ENCODE measurements at places on chromosomes 1 and 21.

DNA sequence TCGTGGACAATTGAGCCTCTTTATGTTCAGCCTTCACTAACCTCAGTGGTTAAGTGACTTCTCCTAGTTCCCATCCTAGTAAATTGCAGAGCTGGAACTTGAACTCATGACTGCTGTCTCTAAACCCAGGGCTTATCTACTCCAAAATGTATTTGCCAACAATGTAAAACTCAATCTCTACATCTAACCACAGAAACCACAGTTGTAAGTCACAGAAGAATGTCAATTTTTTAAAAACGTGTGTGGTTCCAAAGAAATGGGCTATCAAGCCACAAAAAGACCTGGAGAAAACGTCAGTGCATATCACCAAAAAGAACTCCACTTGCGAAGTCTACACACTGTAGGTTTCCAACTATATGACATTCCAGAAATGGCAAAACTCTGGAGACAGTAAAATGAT is 172.6 kb upstream of the HMCN1 start:
- no peak for DNase-seq

DNA sequence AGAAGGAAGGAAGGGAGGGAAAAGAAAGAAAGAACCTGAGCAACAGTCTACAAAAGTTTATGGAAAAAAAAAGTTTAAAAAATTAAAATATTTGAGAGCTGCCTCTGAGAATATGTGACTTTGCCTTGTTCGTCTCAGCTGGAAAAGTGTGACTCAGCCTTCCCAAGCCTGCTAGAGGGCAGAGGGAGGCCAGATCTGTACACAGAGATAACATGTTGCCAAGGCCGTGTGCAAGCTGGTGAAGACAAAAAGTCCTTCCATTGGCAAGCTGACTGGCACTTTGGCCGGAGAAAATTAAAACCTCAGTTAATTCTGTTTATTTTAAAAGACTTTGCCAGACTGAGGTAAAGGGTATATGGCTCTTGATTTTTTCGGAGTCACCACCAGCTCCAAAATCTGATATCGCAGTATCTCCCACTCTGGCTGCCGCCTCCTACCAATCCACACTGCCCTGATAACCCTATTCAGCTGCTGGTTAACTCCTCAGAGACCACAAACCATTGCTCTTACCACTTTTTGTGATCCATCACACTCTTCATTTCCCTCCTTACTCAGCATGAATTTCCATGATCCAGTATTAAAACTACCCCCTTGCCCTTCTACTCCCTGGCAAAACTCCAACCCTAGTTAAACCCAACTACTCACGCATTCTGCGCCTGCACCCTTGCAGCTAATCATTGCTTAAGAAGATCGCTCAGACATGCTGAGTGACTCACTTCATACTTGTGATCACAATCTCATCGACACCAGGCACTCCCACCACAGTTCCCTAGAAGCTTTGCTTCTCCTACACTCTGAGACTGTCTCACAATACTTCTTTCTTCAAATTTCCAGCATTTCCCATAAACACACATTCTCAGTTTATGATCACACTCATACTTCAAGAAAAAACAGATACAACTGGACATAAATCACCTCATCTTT is 5.7 kb upstream of the PPP1R15B start:
- DNase-seq, result no peak

- DNase-seq, result no peak
Measured at GRCh38 chr21:18443085-18443484, 39.5 kb upstream of the TMPRSS15 start.

- DNase-seq, result no peak
Measured at GRCh38 chr1:175839779-175840669, 96.6 kb upstream of the TNR start.

- no peak for DNase-seq
Measured at GRCh38 chr1:85188530-85188929, 12.3 kb downstream of the SYDE2 start.

GRCh38 chr1:174976436-174977108 is 23.2 kb upstream of the CACYBP start:
- DNase-seq, result no peak

GRCh38 chr1:226428791-226429461 is 21.0 kb upstream of the PARP1 start:
- no peak for DNase-seq

GRCh38 chr1:159987186-159987585 is 33.1 kb upstream of the SLAMF9 start:
- DNase-seq, result no peak

- no peak for DNase-seq
Measured at GRCh38 chr1:218357211-218357892, 12.2 kb downstream of the TGFB2 start.

GRCh38 chr1:1080951-1081310 is 6.8 kb upstream of the RNF223 start:
- no peak for DNase-seq

DNA sequence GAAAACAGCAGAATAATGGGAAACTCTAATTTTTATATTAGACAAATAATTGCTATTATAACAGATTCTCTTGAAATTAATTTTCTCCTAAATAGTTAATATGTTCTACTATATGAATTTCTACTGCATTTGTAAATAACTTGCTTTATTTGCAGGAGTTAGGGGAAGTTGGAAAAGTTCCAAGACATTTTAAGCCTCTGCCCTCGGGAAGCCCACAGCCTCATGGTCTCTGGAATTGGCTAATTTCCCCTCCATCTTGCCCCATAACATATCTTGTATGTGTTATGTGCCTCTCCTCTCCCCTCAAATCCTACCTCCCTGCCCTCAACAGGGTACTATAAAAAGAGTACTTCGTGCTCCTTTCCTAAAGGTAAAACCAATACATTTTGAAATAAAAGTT is 271.4 kb upstream of the NR5A2 start:
- no peak for DNase-seq

GRCh38 chr1:8281843-8282509 is 35.9 kb upstream of the SLC45A1 start:
- no peak for DNase-seq

GRCh38 chr1:91731815-91732214 is 154.1 kb downstream of the TGFBR3 start:
- DNase-seq, result no peak

GRCh38 chr1:99638853-99639252 is 7.1 kb upstream of the PALMD start:
- DNase-seq, result no peak

DNA sequence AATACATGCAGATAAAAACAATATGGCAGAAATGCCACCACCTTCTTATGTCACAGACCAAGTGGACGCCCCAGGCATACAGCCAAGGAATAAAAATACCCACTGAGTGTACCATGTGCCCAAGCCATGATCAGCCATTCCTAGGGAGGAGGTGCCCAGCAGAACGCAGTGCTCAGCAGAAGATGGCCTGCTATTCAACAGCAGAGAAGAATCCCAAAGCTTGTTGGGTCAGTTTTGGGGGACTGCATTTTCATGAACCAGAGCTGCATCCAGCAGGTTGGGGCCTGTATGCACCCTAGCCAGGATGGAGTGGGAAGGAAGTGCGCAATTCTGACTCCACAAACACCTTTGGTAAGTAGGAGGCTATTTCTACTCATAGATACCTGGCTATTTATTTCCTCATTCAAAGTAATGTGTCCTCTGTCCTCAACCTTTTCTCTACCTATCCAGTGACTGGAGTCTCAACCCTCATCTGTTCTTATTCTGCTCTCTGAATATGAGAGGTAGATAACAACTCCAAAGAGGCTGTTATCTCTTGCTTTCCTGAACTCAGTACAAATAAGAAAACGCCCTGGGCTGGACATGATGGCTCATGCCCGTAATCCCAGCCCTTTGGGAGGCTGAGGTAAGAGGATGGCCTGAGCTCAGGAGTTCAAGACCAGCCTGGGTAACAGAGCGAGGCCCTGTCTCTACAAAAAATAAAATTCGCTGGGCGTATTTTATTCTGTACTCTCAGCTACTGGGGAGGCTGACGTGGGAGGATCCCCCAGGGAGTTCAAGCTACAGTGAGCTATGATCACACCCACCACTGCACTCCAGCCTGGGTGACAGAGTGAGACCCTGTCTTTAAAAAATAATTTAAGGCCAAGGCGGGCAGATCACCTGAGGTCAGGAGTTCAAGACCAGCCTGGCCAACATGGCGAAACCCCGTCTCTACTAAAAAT is 2.5 kb upstream of the PLEKHM2 start:
- no peak for DNase-seq

DNA sequence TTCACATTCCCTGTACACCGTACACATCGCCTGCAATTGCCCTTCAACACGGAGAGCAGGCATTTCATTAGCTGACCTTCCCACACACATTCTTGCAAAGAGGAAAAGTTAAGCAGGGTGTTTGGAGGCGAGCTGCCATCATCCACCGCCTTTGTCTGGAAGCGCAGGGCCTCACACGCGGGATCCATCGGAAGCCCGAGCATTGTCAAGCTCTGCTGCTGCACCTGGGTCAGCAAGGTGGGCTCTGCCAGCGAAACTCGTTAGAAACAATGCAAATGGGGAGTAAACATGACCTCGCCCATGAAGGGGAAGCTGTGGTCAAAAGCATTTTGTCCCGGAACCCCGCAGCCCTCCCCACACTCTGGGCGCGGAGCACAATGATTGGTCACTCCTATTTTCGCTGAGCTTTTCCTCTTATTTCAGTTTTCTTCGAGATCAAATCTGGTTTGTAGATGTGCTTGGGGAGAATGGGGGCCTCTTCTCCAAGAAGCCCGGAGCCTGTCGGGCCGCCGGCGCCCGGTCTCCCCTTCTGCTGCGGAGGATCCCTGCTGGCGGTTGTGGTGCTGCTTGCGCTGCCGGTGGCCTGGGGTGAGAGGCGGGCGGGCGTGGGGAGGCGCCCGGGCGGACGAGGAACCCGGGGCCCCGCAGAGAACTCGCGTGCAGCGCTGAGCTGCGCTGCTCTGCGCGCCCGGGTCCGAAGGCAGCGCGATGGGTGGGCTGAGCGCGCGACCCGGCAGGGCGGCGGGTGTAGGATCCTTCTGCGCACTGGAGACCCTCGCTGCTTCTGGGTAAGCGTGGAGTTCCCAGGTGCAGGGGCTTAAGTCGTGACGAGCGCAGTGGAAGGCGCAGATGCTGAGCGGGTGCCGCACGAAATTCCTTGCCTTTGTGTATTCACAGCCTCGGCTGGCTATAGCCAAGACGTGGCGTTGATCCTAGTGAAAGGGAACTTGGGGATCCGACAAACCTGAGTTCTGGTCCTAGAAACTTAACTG is at the start of gene CR1:
Gene CR1 (plus strand): TSS at position 357 of the 992 bp plus-strand sequence. CDS start 111 bp downstream, at position 468.
- DNase-seq, result no peak

DNA sequence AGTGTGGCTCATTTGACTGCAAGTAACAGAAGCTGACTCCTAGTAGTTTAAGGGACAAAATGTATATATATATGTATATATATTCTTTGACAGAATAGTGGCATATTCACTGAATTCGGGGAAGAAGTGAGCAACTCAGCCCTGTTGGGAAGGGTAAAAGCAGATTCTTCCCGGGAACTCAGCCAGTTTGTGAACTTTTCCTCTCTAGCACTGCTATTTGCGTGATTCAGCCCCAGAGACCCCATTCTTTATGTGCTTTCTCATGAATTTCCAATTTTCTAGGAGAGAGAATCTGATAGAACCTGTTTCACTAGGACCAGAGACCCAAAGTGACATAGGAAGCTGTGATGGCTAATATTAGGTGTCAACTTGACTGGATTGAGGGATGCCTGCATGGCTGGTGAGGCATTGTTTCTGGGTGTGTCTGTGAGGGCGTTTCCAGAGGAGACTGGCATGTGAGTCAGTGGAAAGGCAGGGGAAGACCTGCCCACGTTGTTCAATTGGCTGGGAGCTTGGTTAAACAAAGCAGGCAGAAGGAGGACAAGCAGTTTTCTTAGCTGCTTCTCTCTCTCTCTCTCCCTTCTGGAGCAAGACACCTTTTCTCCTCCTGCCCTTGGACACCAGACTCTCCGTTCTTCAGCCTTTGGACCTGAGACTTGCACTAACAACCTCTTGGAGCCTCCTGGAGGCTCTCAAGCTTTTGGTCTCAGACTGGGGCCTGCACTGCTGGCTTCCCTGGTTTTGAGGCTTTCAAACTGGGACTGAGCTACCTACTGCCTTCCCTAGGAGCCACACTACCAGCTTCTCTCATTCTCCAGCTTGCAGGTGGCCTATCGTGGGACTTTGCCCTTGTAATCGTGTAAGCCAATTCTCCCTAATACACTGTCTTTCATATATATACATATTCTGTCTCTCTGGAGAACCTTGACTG is 93.4 kb upstream of the KCNK1 start:
- DNase-seq, result no peak

- DNase-seq, result no peak
Measured at GRCh38 chr1:218024211-218024720, 260.8 kb upstream of the RRP15 start.

- DNase-seq, result no peak
Measured at GRCh38 chr1:196774175-196774574, 465 bp upstream of the CFHR3 start.

DNA sequence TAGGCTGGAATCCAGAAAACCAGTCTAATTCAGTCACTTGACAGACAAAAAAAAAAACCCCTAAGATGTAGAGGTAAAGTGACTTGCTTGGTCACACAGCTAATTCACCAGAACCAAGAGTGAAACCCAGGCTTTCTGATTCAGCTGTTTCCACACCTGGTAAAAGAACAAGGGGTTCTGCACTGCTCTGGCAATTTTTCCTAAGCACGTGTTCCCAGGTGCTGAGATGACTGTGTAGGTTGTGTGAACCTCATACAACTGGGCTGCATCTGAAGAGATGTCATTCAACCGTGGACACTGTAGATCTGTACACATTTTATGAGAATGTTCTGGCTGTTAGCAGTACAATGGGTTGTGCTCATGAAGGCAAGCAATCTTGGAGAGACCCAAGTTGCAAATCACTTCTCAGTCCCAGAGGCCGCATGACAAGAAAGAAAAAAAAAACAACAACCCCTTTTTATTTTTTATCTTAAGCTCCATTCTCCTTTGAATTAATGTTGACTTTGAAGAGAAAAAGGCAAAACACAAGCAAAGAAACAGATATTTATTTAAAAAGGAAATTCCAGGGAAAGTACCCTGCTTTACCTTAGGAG is 95.4 kb downstream of the INTS7 start:
- no peak for DNase-seq

GRCh38 chr1:212108981-212109380 is 73.4 kb downstream of the DTL start:
- DNase-seq, result no peak

GRCh38 chr21:34536820-34537219 is 24.8 kb upstream of the KCNE1 start:
- DNase-seq, result no peak

DNA sequence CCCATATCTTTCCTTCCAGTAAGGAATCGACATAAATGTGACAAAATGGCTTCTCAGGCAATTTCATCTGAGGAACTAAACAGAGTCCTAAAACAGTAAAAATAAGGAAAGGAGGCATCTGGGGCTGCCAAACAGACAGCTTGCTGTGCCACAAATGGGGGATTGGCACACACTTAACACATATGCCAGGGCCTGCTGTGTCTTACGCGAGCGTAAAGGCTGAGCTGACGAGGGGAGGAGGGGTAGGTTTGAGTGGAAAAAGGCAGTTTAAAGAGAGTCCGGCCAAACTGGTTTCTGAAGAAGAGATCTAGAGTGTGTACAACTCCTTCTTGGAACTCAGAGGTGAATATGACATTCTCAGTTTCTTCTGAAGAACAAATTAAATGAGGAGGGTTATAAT is 244.1 kb upstream of the MAP1LC3C start:
- DNase-seq, result peak; percentile 96

Data from cerebellar cortex (tissue), 1 donor.